ENCODE measurements at places on chromosomes 11 and 22. TPM values are rescaled to one million over a fixed set of nuclear protein-coding genes. Genes with fewer than 3 reads are reported as not detected.

OR52R1 gene
- not detected for total RNA-seq

TSPO gene
- total RNA-seq: 253 TPM

MMP27 gene
- not detected for total RNA-seq

ANKK1 gene
- total RNA-seq: under 0.01 TPM

CCDC89 gene
- total RNA-seq: 7.9 TPM

ALG8 gene
- 24.6 TPM for total RNA-seq

SPDYC gene
- total RNA-seq: not detected

KDM4D gene
- total RNA-seq: 1.4 TPM

NXPE1 gene
- not detected for total RNA-seq

Data from uterine smooth muscle cell (primary cell).